Stimulated activated CD8-positive, alpha-beta memory T cell treated with anti-CD3 and anti-CD28 coated beads, Interleukin-15, amount 100 ng/mL, for 1 hour (primary cell): ENCODE measurements at places on chromosomes 12 and 14.

- no peak for DNase-seq
Measured at GRCh38 chr14:103848175-103849077, 1.1 kb upstream of the PPP1R13B start.

DNA sequence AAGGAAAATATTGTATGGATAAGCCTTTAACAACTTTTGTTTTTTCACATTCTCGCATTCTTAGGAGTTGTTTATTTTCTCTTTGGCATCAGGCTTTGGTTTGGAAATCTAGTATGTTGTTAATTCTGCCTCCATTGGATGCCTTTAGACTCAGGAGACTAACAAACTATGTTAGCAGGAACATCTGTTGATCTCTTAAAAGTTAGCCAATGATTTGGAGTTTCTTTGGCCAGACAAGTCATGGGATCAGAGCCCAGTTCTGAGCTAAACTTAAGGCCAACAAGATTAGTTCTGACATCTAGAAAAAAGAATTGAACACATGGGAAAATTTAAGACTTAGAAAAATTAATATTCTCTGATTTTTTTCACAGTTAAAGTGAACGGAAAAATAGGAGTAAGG, 35.3 kb upstream of the STRAP start:
- no peak for DNase-seq

DNA sequence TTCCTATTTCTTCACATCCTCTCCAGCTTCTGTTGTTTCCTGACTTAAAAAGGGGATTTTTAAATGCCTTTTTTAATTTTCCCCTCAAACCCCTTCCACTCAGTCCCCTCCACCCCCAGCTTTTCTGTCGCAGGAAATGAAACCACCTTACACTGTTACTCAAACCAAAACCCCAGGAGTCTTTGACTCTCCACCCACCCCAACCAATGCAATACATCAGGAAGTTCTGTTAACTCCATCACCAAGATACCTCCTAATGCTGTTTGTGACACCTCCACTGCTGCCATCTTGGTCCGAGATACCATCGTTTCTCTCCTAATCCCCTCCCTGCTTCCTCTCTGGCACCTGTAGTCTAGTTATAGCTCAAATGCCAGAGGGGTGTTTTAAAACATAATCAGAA, 25.4 kb upstream of the CPM start:
- no peak for DNase-seq

DNA sequence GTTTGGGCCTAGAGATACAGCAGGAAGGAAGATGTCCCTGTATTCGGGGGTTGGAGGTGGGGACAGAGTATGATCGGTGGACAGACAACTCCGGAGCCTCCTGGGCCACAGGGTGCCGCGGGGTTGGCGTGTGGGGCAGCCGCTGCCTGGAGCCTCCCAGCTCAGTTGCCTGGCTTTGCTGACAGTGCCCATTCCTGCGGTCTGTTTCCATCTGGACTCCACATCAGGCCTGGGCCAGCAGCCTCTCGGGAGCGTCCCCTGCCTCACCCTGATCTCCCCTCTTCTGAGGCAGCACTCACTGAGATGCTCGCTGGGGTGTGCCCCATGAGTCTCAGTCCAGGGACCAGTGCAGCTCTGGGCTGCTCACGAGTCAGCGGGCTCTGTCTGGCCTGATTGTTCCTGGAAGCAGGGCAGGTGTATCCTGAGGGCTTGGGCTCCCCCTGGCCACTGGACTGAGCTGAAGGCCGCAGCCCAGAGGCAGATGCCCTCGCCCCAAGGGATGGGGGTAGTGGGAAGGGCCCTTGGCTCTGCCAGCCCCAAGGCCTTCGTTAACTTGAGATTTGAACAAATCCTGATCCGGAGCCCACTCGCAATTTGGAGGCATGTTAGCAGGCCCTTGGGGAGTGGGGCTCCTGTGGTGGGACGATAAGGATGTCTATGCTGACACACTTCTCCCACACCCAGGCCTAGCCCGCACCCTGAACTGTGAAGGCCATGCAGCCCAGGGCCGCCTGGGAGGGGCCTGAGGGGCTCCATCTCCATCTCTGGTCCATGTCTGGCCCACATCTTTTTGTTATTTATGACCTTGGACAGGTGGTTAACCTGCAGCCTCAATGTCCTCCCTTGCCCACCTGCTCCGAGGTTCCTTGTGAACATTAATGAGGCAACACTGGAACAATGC, 7.5 kb downstream of the HIP1R start:
- DNase-seq = no peak

GRCh38 chr12:128531170-128531569, 264.2 kb downstream of the TMEM132C start:
- DNase-seq = no peak

DNA sequence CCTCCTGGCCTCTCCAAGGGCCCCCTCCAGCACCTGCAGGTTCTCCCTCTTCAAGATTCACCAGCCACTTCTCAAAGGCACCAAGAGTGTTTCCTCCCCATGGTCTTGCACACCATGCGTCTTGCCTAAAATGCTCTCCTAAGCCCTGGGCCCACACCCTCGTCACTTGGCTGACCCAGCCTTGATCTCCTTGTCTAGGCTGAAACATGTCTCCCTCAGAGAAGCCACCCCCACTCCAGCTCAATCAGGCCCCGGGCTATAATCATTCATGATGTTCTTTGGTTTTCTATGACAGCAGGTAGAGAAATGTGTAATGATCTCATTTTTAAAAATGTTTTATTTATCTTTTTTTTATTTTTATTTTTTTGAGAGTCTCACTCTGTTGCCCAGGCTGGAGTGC, 88.1 kb downstream of the EFCAB11 start:
- DNase-seq = no peak

DNA sequence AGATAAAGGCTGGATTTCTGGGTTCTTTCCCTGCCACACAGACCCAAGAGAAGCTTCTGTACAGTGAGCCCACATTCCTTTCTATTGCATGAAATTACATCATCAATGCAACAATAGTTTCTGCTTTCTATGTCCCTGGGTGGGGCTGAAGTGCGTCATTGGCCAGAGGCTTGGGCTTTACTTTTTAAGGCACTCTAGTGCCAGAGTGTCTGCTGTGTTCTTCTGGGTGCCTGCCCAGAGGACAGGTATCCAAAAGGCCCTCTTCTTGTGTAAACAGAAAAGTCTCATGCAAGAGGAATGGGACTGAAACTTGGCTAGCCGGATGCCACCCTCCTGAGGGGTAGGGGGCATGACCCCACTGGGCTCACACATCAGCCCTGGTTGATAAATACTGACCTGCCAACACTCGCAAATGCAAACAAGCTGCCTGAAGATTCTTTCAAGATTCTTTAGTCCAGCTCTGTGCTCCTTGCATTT, 5.9 kb downstream of the KRT86 start:
- no peak for DNase-seq

- DNase-seq = no peak
Measured at GRCh38 chr12:132508491-132508740, 18.5 kb downstream of the FBRSL1 start.

GRCh38 chr12:31491841-31492598, 98.9 kb downstream of the DENND5B start:
- no peak for DNase-seq

DNA sequence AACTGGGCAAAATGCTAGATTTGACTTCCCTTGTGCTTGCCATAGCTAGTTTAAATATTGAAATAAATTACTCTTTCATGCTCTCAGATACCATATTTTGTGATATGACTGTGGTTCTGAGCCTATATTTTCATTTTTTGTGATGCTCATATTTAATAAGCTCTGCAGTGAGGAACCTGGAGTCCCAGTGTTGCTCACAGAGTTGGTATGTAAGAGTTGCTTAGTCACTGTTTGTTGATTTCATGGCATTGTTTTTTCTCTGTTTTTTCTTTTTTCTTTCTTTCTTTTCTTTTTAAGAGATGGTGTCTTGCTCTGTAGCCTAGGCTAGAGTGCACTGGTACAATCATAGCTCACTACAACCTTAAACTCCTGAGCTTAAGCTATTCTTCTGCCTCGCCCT, 750.5 kb upstream of the TMEM132C start:
- DNase-seq = no peak

- no peak for DNase-seq
Measured at GRCh38 chr14:70601162-70601561, 707 bp upstream of the MED6 start.

- DNase-seq = no peak
Measured at GRCh38 chr14:54653712-54654469, 87.0 kb downstream of the SAMD4A start.

GRCh38 chr12:67068204-67068731, 200.9 kb upstream of the CAND1 start:
- no peak for DNase-seq

DNA sequence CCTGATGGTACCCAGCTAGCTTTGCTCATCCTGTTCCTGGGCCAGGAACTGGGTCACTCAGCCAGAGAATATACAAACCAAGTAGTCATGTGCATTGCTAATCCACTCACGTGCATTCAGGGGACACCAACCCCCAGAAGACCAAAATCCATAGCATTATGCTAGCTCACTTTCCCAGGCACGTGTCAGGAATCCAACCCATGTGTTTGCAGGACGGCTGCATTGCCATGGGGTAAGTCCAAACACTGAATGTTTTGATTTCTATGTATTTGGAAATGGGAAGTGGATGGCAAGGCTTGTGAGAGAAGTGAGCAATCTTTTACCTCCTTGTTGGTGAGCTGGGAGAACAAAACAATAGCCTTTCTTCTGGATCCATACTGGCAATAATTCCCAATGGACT, 87.1 kb upstream of the FOXN3 start:
- DNase-seq = no peak

DNA sequence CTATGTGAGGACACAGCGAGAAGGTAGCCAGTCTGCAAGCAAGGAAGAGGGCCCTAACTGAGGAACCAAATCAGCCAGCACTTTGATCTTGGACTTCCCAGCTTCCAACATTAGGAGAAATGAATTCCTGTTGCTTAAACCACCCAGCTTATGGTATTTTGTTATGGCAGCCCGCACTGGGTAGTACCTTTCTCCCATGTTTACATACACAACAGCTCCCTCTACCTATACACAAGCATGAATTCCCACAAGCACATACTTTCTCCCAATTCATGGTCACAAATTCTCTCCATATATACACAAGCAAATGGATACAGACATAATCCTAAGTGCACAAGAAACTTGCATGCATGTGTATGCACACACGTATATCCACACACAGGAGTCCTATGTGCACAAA, 7.4 kb downstream of the ITGB7 start:
- no peak for DNase-seq

- no peak for DNase-seq
Measured at GRCh38 chr12:53211476-53212381, 4.7 kb upstream of the ITGB7 start.

DNA sequence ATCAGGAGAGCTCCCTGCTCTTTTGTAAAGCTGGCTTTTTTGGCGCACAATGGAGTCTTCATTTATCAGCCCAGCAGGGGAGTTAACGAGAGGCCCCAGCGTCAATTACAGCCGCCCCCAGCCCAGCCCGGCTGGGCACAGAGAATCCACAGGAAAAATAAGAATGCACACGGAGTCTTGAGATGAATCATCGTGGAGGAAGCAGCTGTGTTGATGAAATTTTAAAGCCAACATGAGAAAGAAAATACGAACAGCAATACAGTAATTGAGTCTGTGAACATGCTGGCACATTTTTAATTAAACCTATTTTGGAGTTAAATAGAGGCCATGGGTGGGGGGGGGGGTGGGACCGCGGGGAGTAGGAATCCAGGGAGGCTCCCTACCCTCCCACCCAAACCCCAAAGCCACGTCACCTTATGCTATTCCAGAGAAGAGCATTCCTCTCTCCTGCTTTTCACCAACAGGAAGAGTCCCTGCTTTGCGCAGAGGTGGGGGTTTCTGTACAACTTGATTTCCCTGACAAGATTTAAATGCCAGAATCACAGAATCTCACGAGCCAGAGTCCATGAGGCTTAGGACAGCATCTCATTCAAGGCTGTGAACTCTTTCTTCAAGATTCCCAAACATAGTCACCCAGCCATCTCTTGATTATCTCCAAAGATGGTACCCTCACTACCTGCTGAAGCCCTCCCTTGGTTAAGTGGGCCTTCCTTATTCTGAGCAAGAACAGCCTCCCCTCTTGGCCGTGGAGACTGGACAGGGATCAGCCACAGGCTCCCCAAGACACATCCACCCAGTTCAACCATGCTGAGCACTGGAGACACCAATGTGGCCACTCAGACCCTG, 50.3 kb downstream of the CCNK start:
- DNase-seq = no peak

DNA sequence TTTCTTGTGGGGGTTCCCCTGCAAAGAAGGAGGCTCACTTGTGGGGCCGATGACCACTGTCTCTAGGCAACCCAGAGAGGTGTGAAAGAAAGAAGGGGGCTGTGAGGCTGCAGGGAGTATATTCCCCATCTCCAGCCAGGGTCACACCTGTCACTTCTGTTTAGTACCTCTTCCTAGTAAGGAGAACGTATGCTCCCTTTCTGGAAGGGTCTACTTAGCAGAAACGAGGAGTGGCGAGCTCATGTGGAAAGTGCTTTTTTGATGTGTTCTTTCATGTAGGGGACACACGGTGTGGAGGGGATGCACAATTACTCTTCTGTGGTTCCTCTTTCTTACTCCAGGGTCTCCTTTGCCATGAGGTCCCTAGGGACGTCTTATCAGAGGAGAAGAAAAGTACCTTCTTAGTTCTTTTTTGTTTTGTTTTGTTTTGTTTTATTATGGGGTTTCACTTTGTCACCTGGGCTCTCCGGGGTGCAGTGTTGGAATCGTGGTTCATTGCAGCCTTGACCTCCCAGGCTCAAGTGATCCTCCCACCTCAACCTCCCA, 58.3 kb downstream of the PRKCH start:
- no peak for DNase-seq

- DNase-seq = no peak
Measured at GRCh38 chr12:18559242-18559641, 178.6 kb downstream of the PLCZ1 start.

DNA sequence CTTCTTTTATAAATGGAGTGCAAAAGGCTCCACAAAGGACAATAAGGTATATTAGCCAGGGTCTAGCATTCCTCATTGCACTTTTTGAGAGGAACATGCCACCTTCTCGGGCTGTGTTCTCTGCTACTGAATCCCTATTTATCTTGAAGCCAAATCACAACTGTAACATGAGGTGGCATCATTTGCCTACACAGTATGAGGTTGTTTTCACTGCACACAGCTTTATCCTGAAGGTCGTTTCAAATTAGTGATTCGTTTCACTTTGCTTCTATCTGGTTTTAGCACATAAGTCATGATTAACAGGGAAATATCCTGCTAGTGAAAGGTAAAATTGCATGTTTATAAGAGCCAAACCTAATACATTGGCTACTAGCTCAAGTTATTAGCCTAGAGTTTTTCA, 153.8 kb downstream of the SLC35F4 start:
- no peak for DNase-seq

DNA sequence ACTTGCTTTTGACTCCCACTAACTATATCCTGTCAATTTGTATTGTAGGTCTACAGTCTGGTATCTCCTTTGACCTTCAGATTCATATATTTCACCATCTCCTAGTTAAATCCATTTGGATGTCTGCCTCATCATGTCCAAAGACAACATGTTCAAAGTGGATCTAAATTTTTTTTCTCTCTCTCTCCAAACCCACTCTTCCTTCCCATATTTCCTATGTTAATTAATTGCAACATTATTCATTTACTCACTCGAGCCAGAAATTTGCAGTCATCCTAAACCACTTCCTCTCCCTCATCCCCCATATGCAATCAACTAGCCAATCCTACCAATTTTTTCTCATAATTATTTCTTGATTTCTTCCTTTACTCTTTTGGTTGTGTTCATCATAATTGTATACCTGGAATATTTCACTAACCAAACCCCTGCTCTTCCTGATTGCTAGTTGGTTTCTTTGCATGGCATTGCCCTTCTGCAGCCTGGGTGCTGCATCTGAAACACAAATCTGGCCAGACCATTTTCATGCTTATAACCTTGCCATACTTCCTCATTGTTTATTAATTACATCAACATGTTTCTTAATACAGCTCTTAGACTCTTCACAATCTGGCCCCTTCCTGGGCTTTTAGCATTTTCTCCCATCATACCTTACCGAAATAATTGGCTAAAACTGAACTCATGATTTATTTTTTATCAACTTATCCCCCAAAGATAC, 442.2 kb downstream of the ADAMTS20 start:
- no peak for DNase-seq
